SW 1271 (cell line): ENCODE measurements at places on chromosomes 1 and 21.

- peak; percentile 80 for DNase-seq
Observed at GRCh38 chr1:233543338-233544255, 70.3 kb upstream of the KCNK1 start.

DNA sequence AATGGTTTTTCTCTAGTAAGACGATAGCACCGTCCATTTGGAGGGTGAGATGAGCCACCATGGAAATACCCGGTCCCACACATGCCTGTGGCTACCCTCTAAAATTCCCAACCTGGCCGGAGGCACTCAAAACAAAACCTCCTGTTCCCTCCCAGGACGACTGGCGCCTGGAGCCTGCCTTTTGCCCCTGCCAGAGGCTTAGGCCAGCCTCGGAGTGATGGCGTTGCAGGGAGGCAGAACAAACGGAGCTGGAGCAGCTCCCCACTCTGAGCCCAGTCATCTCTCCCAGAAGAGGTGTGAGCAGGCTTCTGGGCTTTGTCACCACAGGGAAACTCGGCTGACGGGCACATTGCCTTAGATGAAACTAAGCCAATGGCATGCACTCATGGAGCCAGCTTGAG lies 213.7 kb upstream of the HOOK1 start:
- DNase-seq = no peak

DNA sequence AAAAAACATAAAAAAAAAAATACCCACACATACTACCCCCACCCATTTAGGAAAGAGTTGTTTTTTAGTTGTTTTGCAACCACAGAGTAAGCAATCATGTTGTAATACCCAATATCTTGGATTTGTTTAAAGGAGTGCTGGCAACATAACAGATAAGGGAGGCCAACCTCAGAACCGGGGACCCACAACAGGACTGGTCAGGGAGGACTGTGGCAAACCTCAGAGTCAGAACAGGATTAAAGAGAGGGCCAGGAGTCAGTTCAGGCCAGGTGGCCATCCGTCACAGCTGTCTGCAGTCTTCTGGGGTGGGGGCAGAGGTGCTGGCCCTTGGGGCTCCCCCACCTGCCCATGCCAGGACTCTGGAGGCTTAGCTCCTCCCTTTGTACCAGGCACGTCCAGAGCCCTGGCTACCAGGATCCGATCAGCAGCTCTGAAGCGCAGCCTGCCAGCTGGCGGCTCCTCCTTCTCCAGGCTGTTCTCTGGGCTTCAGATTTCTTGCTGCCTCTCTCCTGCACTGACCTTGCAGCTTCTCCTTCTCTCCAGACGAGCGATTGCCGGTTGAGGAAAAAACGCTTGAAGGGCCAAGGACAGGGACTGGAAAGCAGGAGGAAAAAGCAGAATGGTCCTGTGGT lies 7.9 kb downstream of the H6PD start:
- DNase-seq = no peak

GRCh38 chr1:41658431-41659158 lies 174.1 kb upstream of the EDN2 start:
- DNase-seq = no peak

GRCh38 chr1:6393400-6394187 lies at the start of gene ACOT7:
ACOT7 (minus strand) TSS chr1:6393767; CDS start chr1:6393399, 368 bp downstream.
- DNase-seq = peak; percentile 66

DNA sequence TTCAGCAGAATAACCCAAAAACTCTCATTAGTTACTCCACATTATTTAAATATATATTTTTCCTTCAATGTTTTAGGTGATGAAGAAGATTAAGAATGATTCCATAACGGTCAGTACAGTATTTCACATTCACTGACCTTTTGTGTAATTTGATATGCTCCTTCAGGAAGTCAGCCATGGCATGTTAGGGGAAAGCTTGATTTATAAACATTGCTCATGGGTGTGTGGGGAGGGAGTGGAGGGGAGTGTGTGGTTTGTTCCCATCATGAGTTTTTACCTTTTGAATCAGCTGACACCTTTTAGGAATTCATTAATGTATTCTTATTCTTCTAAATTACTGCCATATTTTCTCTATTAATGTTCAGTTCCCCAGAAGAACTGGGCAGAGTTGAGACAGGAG lies 240.2 kb downstream of the ATG4C start:
- DNase-seq = no peak

DNA sequence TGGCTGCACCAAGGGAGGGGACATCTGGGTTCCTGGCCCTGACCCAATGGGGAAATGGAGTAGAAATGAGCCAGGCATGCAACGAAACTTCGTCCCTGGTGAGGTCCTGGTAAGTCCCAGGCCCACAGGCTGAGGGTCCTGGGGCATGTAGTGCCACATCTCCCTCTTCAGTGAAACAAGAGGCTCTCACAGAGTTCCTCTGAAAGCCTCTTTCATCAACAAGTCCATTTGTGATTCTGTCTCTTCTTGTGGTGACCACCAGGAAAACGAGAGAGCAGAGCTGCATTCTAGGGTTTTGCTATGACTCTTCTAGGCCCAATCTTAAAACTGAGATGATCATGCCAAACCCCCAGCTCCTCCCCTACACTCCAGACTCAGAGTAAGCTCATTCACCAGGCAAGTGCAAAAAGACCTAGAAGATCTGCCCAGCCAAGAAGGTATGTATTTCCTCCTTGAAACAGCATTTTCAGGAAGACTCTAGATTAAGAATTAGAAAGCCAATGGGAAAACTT lies 24.3 kb upstream of the RNF220 start:
- DNase-seq = no peak

- DNase-seq = no peak
Observed at GRCh38 chr1:171335964-171336363, 22.0 kb downstream of the FMO4 start.

GRCh38 chr1:44819196-44819607 lies 10.9 kb downstream of the BTBD19 start:
- no peak for DNase-seq

- no peak for DNase-seq
Observed at GRCh38 chr1:112808861-112809684, 93.9 kb upstream of the PPM1J start.

DNA sequence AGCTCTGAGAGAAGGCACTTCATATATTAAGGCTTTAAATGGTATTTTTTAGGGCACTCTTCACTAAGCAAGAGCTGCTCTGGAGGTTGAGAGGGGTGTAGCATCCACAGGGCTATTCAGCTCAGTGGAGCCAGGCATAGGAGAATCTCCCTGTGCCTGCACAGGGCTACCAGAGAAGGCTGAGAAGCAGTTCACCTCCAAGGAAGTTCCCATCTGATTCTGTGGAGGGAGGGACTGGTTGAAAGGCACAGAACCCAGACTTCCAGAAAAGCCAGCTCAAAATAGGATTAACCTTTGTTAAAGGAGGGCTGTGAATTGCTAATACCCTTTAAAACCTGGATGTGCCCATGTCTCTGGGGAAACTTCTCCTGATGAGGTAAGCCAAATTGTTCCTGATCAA lies 304.5 kb downstream of the TTLL7 start:
- DNase-seq = no peak

- no peak for DNase-seq
Observed at GRCh38 chr1:177021687-177022086, 142.8 kb downstream of the ASTN1 start.
